ENCODE measurements at places on chromosomes 3 and 15.
A peak's percentile ranks its signal among the peaks of the same experiment; 100 is the strongest.

- no peak for DNase-seq
Measured at GRCh38 chr3:15460891-15461531, 33.6 kb downstream of the EAF1 start.

DNA sequence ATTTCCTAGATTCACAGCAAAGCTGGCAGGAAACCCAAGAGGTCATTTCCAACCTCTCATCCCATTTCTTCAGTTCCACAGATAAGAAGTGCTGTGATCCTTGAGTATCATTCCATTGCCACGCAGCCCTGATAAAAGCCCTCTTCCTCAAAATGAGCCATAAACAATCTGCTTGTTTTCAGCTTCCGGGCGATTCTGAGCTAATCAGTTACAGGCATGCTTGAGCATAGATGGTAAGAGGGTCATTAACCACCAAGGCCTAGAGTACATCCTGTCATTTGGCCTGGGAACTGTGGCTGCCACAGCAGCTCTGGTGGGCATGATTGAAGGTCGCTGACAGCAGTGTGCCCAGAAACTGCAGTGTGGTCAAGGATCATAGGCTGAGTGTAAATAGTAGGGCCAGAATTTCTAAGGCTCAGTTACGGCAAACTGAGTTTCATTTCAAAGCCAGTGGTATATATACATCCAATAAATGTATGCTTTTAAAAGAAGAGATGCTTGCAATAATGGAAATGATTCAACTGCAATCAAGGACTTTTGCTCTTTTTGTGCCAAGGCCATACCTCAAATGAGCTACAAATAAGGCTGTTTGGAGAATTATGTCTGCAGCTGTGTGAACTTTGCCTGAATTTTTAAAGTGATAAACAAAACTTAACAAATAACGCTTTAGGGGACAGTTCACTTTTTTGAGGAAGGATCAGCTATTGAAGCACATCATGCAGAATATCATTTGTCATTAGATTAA, 47.3 kb downstream of the P3H2 start:
- DNase-seq, result no peak

DNA sequence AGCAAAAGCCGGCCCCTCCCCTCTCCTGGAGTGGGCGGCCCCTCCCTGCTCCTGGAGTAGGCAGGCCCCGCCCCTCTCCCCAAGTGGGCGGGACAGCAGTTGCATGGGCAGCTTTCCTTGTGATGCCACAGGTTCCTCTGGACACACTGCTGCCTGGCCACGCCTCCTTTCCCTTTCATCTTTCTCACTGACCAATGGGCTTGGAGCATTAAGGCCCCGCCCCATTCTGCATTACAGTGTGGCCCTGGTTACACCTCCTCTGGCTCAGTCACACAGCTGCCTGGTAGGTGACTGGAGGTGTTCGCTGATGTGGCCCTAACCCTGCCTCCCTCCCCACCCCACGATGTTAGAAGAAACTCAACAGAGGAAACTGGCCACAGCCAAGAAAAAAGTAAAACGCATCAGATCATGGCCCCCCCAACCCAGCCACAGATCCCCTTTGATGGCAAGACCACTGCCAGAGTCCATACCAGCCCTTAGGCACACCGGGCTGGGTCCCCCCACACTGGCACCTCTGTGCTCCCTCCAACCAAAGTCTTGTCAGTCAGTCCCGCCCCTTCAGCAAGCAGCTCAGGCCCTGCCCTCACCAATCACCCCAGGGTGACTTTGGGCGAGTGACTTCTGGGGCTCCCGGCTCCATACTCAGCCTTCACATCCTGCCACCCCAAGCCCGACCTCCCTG, 84.3 kb downstream of the ADAMTS7 start:
- DNase-seq, result no peak

DNA sequence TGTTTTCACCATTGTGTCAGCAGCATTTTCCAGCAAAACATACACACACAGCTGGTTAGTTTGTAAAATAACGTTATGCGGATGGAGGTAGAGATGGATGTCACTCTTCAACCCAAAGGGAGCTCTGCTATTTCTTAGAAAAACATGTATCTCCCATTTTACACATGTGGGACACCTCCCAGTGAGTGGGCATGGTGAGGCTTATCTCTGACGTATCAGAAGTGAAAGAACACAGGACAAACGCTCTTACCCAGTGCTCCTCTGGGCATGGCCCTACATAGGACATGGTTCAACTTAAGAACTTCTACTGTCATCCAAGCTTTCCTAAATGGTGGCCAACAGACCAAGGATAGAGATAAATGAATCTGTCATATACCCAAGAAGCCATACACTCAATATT, 2.1 kb downstream of the FAM240A start:
- no peak for DNase-seq

- peak; percentile 49 for DNase-seq
Measured at GRCh38 chr15:63605816-63606215, 8.6 kb downstream of the FBXL22 start.

- no peak for DNase-seq
Measured at GRCh38 chr3:100873611-100874010, 119.6 kb downstream of the ABI3BP start.

DNA sequence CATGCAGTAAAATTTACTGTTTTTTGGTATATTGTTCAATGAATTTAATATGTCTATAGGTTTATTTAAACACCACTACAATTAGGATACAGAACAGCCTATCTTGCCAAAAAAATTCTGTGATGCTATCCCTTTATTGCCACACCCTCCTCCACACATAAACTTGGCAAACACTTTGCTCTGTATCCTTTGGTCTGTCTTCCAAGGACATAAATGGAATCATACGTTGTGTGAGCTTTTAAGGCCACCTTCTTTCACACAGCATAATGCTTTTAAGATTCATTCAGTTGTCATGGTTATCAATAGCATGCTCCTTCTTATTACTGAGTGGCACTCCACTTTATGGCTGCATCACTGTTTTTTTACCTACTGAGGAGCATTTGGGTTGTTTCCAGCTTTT, 71.5 kb downstream of the CERS3 start:
- DNase-seq, result no peak

- DNase-seq, result no peak
Measured at GRCh38 chr3:27986234-27986879, 255.1 kb upstream of the CMC1 start.

GRCh38 chr15:85100186-85100937, 118.7 kb downstream of the PDE8A start:
- DNase-seq, result no peak

- DNase-seq, result no peak
Measured at GRCh38 chr3:69775751-69776150, 36.5 kb downstream of the MITF start.

GRCh38 chr3:138678086-138678485, 69.5 kb downstream of the FAIM start:
- no peak for DNase-seq

GRCh38 chr3:114370537-114371174, 76.8 kb downstream of the TIGIT start:
- DNase-seq, result no peak

GRCh38 chr3:46027736-46028397, 584 bp upstream of the XCR1 start:
- DNase-seq, result no peak

GRCh38 chr15:41958002-41958420, 14.3 kb downstream of the EHD4 start:
- no peak for DNase-seq

GRCh38 chr3:55549177-55549576, 62.1 kb upstream of the WNT5A start:
- no peak for DNase-seq

GRCh38 chr15:66937588-66937987, 127.8 kb upstream of the SMAD3 start:
- no peak for DNase-seq

GRCh38 chr3:89238846-89239245, 131.4 kb downstream of the EPHA3 start:
- DNase-seq, result no peak

GRCh38 chr15:78342021-78342420, 1.9 kb downstream of the CRABP1 start:
- no peak for DNase-seq

- no peak for DNase-seq
Measured at GRCh38 chr15:86063356-86064095, 16.1 kb upstream of the AGBL1 start.

- no peak for DNase-seq
Measured at GRCh38 chr3:8668216-8668615, 23.6 kb upstream of the SSUH2 start.

DNA sequence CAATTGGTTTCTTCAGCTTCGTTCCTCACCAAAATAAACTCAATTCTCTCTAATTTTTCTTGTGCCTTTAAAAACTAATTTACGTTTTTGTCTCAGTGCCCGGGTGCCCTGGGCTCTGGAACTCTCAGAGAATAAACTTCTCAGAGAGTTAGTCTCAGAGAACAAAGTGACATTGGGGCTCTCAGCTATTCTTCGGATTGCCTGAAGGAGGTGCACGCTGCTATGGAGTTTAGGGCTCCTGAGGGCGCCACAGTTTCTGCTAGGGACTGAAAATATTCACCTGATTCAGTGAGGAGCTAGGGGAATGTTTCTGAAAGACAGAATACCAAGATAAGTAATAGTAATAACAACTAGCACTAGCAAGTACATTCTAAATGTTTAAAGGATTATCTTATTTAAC, 22.7 kb downstream of the ZIC4 start:
- DNase-seq, result no peak

DNA sequence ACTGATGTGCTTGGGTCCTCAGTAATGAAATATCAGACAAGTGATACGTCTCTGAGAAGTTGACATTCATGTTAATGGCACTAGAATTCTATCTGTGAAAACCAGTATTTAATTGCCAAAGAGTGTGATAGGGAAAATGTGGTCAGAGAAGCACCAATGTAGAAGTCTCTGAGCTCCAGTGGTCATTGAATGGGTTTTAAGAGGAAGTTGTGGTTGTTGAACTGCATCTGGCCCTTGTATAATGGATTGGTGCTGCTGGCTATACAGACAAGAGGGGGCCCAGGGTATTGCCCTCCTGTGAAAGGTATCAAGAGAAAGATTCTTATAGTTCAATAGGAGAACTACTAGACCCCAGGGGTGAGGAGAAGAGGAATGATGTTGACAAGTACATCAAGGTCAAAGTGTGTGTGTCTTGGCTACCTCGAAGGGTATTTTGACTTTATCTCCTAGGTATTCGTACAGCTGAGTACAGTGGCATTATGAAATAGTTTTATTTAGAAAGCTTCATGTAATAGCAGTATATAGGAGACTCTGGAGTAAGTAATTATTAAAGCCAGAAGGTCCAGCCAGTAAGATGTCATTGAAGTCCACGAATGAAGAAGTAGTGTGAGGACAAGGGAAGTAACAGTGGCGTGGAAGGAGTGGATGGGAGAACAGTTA, 47.1 kb downstream of the CHD2 start:
- no peak for DNase-seq

DNA sequence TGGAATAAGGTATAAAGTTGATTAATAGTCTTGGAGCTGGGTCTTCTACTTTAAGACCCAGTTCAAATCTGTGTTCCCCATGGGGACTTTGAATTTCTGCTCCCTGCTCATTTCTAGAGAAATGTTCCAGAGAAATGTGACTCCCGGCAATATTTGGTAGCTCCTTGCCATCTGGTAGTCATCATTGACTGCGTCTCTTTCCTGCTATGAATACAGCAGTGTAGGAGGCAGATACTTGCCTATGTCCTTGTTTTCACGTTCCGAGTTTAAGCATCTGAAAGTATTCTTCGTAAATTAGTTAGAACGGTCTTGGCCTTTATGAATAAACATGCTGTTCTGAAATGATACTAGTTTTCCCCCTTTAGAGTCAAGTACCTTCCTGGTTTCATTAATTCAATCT, 352.9 kb downstream of the PTPRG start:
- DNase-seq, result no peak

DNA sequence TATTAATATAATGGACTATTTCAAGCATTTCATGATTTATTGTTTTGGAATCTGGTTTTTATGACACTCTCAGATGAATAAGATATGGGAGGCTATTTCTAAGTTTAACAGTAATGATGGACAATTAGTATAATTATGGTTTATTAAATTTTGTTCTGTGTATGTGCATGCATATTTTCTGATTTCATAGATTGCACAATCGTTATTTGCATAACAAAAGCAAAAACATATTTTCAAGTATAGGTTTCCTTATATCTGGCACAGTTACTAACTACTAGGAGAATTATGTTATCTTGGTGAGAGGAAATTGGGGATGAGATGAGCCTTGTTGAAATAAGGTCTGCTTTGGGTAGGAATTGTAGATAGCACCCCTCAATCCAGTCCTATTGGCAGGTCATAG, 413.1 kb downstream of the MCTP2 start:
- DNase-seq, result no peak

DNA sequence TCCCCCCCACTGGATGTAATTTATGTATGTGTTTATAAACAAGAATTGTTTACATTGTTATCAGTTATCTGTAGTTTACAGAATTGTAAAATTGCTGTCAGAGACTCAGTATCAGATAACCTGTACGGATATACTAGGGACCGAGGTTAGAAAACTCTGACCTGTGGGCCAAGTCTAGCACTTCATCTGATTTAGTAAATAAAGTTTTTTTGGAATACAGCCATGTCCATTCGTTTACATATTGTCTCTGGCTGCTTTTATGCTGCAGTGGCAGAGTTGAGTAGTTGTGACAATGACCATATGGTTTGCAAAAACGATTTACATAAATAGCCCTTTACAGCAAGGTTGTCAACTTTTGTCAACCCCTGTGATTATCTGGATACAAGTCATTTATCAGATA, 52.6 kb downstream of the LRRC28 start:
- DNase-seq, result no peak

DNA sequence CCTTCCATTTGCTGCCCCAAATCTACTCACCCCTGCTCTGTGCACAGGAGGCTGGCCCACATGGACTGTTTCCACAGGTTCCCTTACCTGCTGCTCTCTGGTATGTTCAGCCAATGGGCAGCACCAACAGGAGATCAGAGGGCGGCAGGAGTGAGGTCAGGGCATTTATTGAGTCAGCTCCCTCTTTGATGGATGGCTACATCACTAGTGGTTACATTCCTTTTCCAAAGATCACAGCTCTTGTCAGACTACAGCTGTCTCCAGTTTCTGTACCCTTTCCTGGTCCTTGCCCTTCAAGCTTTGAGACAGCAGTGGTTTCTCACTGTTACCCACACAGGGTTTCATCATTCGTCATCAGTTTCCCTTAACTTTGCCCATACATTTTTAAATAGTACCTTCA, 325.1 kb downstream of the SUCLG2 start:
- no peak for DNase-seq
